Activated CD4-positive, alpha-beta T cell treated with anti-CD3 and anti-CD28 coated beads, Interleukin-2, amount 10 ng/mL, durations not matched to agents 24 days and 14 days (primary cell): ENCODE measurements at places on chromosomes 1 and 21.

DNA sequence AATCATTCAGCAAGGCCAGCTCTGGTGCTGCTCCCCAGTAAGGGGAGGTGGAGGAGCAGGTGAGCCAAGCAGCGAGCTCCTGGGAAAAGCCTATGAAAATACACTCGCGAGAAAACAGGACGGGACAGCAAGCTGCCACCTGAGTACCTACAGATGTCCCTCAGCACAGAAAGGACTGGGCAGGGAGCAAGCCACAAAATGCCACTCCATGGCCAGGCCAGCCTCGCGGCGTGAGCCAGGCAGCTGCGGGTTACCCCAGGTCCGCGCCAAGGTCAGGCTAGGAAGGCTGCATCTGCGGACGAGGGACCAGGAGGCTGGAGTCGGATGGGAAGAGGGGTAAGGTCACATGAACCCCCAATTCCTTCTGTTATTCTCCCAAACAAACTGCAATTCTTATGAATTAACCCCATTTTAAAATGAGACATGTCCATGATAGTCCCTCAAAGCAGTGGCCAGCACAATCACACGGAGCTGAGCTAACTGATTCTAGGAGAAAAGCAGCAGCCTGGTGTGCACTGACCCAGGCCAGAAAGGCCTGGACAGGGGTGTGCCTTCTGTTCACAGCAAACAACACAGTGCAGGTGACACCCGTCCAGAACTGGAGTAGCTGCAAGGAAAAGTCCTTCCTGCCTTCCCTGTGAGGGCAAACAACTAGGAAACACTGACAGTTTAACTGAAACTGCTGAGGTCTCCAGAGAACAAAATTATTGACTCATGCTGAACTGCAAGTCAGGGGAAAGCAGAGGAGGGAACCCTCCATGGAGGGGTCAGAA is 26.5 kb downstream of the PARP1 start:
- peaks cover 81% of the 10 kb centered on the region for H3K36me3 ChIP-seq
- no peak overlapping the region for H3K27ac ChIP-seq
- no peaks in the 10 kb centered on the region for H3K27me3 ChIP-seq
- peaks cover 13% of the 10 kb centered on the region for H3K4me1 ChIP-seq
- DNase-seq = no peak

- H3K4me3 ChIP-seq = peak within 1 kb of the TSS; percentile 3
- no peak for DNase-seq
- peaks cover 4% of the 10 kb centered on the region for H3K4me1 ChIP-seq
These were observed at the start of gene KCNT2 for GRCh38 chr1:196608390-196609369. TSS of gene KCNT2 (minus strand) at chr1:196608440. CDS start at chr1:196608309, 131 bp downstream.

GRCh38 chr1:60569189-60569588 is 495.6 kb upstream of the C1orf87 start:
- no peak for DNase-seq
- no peaks in the 10 kb centered on the region for H3K4me1 ChIP-seq
- H3K27ac ChIP-seq = no peak overlapping the region

DNA sequence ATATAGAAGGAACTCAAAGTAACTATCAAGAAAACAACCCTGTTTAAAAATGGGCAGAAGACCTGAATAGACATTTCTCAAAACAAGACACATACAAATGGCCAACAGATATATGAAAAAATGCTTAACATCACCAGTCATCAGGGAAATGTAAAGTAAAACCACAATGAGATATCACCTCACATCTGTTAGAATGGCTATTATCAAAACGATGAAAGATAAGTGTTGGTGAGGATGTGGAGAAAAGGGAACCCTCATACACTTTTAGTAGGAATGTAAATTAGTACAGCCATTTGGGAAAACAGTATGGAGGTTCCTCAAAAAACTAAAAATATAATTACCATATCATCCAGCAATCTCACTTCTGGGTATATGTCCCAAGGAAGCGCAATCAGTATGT is 3.0 kb downstream of the CTSS start:
- peaks cover 35% of the 10 kb centered on the region for H3K4me1 ChIP-seq
- H3K36me3 ChIP-seq = peaks cover 41% of the 10 kb centered on the region
- H3K27me3 ChIP-seq = no peaks in the 10 kb centered on the region
- no peak for DNase-seq

DNA sequence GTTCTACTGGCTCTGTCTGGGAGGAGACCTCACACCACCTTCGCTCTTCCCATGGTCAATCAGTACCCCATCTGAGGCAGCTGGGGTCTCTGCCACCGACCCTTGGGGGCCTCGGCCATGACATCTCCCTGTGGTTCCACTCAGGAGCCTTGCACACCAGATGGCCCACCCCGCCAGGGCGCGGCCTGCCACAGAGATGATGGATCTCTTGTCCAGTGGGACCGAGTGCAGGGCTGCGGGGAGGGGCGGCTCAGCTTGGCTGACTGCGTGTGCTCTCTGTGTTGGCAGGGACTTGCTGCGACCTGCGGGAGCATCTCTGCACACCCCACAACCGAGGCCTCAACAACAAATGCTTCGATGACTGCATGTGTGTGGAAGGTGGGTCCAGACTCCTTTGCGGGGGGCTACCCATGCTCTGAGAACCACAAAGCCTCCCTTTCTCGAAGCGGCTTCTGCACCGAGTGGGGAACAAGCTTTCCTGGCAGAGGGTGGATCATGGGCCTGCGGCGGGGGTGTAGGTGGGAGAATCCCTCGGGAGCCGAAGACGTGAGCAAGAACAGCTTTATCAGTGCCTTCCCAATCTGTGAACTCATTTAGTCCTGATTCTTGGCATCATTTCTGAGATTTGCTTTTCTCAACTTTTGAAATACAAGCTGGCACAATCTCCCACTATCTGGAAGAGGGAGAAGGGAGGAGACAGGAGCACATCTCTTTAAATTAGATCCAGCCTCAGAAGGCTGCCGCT is 20.9 kb upstream of the AGTRAP start:
- no peaks in the 10 kb centered on the region for H3K36me3 ChIP-seq
- H3K4me1 ChIP-seq = peaks cover 9% of the 10 kb centered on the region
- H3K4me3 ChIP-seq = no peak overlapping the region
- H3K27me3 ChIP-seq = peaks cover 3% of the 10 kb centered on the region
- H3K27ac ChIP-seq = no peak overlapping the region

- no peak overlapping the region for H3K4me3 ChIP-seq
- no peaks in the 10 kb centered on the region for H3K27me3 ChIP-seq
- peaks cover 9% of the 10 kb centered on the region for H3K4me1 ChIP-seq
- DNase-seq = no peak
- no peaks in the 10 kb centered on the region for H3K36me3 ChIP-seq
These were observed 137.9 kb upstream of the UBE2U start for GRCh38 chr1:64065571-64065970.

GRCh38 chr1:246482805-246483568 is 24.1 kb downstream of the SMYD3 start:
- peaks cover 10% of the 10 kb centered on the region for H3K4me1 ChIP-seq
- no peaks in the 10 kb centered on the region for H3K36me3 ChIP-seq
- no peak for DNase-seq
- H3K27ac ChIP-seq = no peak overlapping the region
- no peak overlapping the region for H3K4me3 ChIP-seq

- DNase-seq = no peak
- H3K27ac ChIP-seq = no peak overlapping the region
- no peaks in the 10 kb centered on the region for H3K4me1 ChIP-seq
- no peak overlapping the region for H3K4me3 ChIP-seq
These were observed 110.3 kb upstream of the TRABD2B start for GRCh38 chr1:48107516-48107915.
